ENCODE measurements at places on chromosomes 2 and 18. TPM values are rescaled to one million over a fixed set of nuclear protein-coding genes. Genes with fewer than 3 reads are reported as not detected.

The PCARE gene
- total RNA-seq = not detected

The SPC25 gene
- 11.1 TPM for total RNA-seq

DNA sequence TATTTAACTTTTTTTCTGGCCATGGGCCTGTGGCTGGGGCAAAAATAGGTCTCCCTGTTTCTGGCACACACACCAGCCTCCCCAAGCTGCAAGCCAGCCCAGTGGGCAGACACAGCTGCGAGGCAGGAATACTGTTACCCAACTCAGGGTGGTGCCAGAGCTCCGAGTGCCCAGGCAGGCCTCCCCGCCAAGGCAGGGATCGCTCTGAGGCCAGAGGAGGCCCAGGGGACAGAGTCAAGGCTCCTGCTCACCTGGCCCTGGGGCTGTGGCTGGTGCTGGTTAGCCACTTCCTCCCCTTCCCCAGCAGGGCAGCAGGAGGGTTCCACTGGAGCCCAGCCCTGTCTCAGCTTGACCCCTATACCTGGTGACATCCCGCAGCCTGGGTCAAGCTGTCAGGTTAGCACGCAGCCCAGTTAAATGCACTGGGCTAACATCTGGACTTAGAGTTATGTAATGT lies 67.1 kb upstream of the EPAS1 start:
- DNase-seq = no peak

The SERPINB7 gene
- 71.9 TPM for total RNA-seq

DNA sequence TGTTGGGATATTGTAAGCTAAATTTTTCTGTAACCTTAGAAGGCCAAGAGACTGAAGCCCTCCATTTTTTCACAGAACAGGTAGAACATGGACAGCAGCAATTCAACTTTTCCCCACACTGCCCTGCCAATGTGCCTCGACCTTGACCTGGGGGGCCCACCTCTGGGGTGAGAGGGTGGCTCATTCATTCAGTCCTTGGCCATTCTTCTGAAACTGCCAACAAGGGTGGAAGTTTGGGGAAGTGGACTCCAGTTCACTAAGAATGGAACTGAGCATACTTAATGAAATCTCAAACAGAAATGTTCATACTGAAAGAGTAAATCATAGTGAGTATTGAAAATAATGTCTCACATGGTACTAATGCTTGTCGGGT lies 1.1 kb downstream of the EEF1B2 start:
- DNase-seq = no peak

DNA sequence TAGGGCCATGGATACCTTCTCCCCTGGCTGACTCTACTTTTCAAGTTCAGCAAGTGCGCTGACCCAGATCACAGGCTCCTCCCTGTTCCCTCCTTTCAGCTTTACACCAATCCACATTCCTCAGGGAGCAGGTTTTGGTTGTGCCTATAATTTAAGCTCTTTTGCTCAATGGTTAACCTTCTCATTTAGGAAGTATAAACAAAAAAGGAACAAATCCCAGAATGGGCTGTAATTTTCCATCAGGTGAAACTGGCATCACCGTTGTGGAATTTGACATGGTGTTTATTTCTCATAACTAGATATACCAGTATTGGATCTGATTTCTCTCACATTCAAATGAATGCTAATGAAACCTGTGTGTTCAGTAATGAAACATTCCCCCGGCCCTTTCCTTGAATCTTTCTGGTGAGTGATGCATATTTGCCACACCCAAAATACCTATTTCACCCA lies 13.6 kb downstream of the STRN start:
- DNase-seq = peak; percentile 83

DNA sequence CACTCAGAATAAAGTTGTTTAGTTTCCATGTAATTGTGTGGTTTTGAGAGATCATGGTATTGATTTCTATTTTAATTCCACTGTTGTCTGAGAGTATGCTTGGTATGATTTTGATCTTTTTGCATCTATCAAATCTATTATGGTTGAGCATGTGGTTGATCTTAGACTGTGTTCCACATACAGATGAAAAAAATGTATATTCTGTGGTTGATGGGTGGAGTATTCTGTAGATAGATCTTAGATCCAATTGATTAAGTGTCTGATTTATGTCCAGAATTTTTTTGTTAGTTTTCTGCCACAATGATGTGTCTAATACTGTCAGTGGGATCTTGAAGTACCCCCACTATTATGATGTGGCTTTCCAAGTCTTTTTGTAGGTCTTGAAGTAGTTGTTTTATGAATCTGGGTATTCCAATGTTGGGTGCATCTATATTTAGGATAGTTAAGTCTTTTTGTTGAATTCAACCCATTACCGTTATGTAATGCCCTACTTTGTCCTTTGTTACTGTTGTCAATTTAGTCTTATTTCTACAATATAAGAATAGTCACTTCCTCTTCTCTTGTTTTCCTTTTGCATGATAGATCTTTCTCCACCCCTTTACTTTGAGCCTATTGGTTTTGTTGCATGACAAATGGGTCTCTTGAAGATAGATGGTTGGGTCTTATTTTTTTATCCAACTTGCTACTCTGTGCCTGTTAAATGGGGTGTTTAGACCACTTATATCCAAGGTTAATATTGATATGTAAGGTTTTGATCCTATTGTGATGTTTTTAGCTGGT lies 101.8 kb downstream of the TRABD2A start:
- no peak for DNase-seq

DNA sequence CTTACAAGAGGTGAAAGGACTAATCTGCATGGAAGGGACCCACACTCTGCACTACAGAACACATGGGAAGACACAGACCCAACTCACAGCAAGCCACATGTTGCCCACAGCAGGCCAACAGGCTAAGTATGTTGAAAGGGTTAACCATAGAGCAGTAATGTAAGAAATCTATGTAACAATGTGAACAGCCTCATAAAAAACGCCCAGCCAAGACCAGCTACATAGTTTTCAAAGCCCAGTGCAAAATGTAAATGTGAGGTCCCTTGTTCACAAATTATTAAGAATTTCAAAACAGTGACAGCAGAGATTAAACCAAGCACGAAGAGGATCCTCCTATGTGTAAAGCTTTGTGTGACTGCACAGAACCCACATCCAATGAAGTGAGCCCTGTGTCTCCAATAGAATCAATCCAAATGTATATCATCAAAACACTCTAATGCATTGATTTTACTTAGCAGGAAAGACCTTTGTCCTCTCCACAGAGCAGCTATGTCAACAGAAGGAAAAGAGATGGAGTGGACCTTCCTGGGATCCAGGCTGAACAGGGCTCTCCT lies 210.1 kb downstream of the AGPS start:
- DNase-seq = no peak

The LRRTM1 gene
- total RNA-seq = not detected

The ERFE gene
- 7.4 TPM for total RNA-seq

DNA sequence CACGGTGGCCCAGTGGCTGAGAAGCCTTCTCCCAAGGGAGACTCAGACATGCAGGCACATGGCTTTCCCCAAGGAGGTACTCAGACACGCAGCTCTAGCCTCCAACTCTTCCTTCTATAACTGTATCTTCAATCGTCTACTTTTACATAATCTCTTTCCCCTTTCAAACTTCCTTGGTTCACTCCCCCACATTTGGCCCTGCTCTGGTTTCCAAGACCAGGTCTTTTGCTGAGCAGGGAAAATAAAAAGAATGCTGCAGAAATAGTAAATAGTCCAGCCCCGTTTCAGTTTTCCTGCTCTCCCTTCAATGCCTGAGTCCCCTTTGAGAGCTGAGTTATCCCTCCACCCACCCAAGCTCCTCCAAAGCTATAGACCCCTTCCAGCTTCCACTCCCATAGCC lies 635.0 kb downstream of the ARHGAP15 start:
- no peak for DNase-seq
